Aorta (tissue), 5 donors: ENCODE measurements at places on chromosomes 6 and 20. TPM values are rescaled to one million over a fixed set of nuclear protein-coding genes. Genes with fewer than 3 reads are reported as not detected.

- DNase-seq, result no peak
- H3K27me3 ChIP-seq, result no peaks in the 10 kb centered on the region
- no peak overlapping the region for H3K4me3 ChIP-seq
- no peaks in the 10 kb centered on the region for H3K4me1 ChIP-seq
These were observed 17.1 kb upstream of the GMNN start for GRCh38 chr6:24757611-24758010.

GRCh38 chr6:56843476-56844349 lies 111.2 kb upstream of the BEND6 start:
- H3K27me3 ChIP-seq, result no peaks in the 10 kb centered on the region
- H3K4me3 ChIP-seq, result peak overlapping the region; percentile 76
- H3K36me3 ChIP-seq, result no peaks in the 10 kb centered on the region
- H3K4me1 ChIP-seq, result no peaks in the 10 kb centered on the region
- DNase-seq, result peak; percentile 85

GRCh38 chr6:47579040-47579439 lies 101.5 kb downstream of the CD2AP start:
- DNase-seq, result no peak
- H3K4me3 ChIP-seq, result no peak overlapping the region
- H3K4me1 ChIP-seq, result no peaks in the 10 kb centered on the region
- H3K27ac ChIP-seq, result no peak overlapping the region

DNA sequence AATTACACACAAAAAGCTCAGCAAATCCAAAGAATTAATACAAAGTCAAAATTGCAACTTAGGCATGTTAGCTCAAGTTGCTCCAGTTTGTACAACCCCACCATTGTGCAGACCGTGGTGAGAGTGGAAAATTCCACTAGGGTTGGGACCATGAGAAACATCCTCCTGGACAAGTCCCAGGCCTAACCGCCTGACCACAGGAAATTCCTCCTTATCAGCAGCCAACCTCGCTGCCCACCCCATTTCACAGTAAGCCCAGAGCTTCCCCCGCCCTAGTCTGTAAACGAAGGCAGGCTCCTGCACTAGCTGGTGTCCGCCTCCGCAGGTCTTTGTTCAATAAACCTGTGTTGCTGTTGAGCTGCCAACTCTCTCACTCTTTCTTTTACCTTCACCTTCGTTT lies 1023.3 kb downstream of the EYS start:
- H3K4me1 ChIP-seq, result no peaks in the 10 kb centered on the region
- H3K4me3 ChIP-seq, result no peak overlapping the region
- no peak overlapping the region for H3K27ac ChIP-seq
- peak; percentile 45 for DNase-seq
- H3K27me3 ChIP-seq, result no peaks in the 10 kb centered on the region

The FAM162B gene
- 3.2 TPM for total RNA-seq
